GM10248 (cell line): ENCODE measurements at places on chromosomes 12 and 14.

GRCh38 chr12:112891093-112892024, 15.4 kb upstream of the OAS1 start:
- no peak for DNase-seq

GRCh38 chr12:45329238-45329637, 113.3 kb downstream of the ANO6 start:
- DNase-seq, result no peak

- DNase-seq, result no peak
These were observed 847 bp downstream of the CCDC59 start for GRCh38 chr12:82357340-82357739.

DNA sequence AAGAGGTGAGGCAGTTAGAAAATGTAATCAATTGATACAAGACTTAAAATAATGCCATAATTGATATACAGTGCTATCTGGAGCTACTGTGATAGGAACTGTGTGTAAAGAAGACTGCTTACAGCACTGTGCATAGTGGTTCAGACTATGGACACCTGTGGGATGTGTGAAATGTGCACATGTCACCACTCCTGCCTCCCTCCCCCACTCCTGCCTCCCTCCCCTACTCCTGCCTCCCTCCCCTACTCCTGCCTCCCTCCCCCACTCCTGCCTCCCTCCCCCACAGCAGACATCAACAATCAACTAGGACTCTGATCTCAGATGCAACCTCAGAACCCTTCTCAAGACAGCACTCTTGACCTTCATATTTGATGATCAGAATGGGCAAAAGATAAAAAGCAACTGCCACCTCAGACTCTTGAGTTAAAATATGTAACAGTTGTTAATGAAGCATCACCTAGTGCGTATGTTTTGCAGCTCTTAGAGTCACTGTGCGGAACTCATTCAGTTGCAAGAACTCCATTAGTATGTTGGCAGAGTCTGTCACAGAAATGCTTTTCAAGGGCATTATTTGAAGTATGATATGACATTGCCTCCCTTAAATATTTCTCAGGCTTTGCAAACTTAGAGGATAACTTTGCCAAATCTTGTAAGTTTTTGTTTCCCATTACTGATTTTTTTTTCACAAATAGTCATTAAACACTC, 255.2 kb upstream of the DDHD1 start:
- no peak for DNase-seq

DNA sequence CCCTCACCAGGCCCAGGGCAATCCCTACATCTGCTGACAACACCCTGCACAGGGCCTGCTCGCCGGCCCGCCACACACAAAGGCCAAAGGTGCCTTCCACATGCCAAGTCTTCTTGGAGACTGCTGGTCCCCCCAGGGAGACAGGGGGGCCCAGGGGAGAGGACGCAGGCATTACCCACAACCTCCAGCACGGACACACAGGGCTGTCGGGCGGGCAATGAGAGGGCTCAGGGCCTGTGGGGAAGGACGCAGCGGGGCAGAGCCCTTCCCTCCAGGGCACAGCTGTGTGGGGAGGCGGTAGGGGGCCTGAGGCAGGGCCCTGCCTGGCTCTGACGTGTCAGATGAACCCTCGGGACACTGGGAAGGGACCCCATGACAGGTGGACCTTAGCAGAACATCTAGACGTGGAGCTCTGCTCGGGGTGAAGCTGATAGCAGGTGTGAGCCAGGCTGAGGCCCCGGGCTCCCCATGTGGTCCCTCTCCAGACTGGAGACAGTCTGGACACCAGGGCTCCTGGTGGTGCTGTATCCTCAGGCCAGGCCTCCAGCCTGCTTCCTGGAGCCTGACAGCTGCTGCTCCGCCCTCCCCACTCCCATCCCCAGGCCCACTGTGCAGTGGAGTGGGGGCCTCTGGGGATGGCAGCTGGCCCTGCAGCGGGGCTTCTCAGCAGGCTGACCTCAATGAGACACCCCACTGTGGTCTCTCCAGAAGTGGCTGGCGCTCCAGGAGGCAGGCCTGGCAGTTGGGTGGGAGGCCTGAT, 31.6 kb upstream of the NUDT14 start:
- no peak for DNase-seq

- DNase-seq, result no peak
These were observed 127.1 kb downstream of the TMEM30B start for GRCh38 chr14:61153914-61154545.

DNA sequence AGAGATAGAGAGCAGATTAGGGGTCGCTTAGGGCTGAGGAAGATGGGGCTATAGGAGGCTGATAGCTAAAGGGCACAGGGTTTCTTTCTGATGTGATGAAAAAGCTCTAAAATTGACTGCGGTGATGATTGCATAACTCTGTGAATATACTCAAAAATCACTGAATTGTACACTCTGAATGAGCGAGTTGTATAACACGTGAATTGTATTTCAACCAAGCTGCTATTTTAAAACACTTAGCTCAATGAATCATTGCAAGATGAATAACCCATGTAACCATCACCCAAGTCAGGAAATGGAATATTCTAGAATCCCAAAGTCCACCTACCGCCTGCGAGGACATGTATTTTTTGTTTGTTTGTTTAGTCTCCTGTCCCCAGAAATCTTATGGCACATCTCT, 60.1 kb upstream of the CCND2 start:
- no peak for DNase-seq

- no peak for DNase-seq
These were observed 83.8 kb downstream of the PTPRB start for GRCh38 chr12:70553391-70553859.

DNA sequence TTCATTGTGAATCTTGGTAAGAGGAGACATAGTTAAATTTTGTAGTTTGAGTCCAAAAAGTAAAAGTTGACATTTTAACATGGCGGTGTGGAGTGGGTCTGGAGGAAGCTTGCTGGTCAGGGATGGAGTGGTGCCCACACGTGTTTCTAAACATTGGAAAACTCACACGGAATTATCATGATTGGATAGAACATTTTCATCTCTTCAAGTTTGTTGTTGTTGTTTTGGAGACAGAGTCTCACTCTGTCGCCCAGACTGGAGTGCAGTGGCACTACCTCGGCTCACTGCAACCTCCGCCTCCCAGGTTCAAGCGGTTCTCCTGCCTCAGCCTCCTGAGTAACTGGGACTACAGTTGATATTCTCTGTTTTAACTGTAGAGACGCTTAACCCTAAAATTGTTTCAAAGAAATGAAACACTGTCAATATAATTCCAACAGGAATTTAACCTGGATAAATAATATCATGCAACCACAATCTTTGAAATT, 502 bp upstream of the MBIP start:
- no peak for DNase-seq

DNA sequence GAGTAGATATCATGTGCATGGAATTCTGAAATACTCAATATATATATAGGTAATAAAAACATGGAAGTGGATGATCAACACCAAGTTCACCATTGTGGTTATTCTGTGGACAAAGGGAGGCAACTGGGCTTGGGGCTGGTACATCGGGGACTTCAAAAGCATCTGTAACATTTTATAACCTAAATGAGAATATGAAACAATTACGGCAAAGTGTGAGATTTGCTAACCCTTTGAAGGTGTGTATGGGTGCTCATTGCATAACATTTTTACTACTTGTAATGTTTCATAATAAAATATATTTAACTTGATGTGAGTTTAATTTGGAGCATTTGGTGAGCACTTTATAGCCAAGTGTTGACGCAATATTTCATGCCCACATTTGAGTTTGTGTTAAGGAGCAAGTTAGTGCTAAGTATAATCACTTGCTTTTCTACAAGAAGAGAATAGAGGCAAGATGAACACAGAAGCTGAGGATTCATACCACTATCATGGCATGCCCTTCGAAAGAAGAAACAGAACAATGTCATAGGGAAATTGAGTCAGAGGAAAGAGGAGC, 109.3 kb downstream of the NTN4 start:
- no peak for DNase-seq
